ENCODE measurements at places on chromosomes 3 and 15. TPM values are rescaled to one million over a fixed set of nuclear protein-coding genes. Genes with fewer than 3 reads are reported as not detected.

Gene SPSB4
- total RNA-seq, result not detected

- no peak for DNase-seq
Measured at GRCh38 chr3:4472766-4473165, 5.7 kb upstream of the SUMF1 start.

Gene SEMA3B
- 0.37 TPM for total RNA-seq

GRCh38 chr15:78715434-78715833 lies 74.4 kb upstream of the CHRNB4 start:
- no peak for DNase-seq

DNA sequence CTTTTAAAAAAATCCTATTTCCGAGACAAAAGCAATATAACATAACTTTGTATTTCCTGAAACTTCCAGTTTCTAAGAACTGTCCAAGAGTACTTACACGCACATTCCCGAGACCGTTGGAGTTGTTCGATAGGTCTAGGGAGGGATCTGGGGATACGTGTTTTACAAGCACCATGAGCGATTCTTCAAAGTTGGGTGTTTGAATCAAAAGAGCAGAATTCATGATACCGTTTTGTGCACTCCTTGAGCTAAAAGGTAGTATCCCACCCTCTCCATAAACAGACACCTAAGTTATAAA lies 700 bp upstream of the EDEM1 start:
- no peak for DNase-seq

GRCh38 chr3:111667621-111668239 lies 72.6 kb upstream of the ZBED2 start:
- DNase-seq, result peak; percentile 91

- no peak for DNase-seq
Measured at GRCh38 chr15:78944202-78944625, 632 bp downstream of the CTSH start.

DNA sequence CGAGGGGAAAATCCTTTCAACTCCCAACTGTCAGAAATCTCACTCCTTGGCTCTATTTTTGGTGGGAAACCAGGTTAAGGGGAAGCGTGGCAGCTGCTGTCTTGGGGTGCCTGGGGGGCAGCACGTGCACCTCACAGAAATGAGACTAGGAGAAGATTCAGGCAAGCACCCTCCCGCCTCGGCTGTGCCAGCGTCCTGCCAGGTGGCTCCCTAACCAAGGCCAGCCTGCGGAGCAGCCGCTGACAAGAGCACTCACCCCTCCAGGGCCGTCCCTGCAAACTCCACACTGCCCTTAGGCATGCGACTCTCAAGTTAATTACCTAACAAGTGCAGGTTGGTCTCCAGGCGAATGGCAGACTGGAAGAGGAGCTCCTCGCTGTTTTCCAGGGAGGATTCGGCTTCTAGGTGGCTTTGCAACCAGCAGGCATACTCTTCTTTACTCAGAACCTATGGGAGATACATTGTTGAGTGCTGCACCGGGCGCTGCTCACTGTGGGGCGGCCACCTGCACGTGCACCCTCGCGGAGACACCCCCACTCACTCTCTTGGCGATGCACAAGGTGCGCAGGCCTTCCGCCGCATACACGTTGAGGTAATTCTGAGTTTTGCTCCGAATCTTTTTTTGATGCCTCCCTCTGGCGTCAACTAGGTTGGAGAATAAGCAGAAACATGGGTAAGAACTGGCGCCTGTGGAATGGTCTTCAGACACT lies 155.3 kb downstream of the ATP10A start:
- DNase-seq, result no peak

DNA sequence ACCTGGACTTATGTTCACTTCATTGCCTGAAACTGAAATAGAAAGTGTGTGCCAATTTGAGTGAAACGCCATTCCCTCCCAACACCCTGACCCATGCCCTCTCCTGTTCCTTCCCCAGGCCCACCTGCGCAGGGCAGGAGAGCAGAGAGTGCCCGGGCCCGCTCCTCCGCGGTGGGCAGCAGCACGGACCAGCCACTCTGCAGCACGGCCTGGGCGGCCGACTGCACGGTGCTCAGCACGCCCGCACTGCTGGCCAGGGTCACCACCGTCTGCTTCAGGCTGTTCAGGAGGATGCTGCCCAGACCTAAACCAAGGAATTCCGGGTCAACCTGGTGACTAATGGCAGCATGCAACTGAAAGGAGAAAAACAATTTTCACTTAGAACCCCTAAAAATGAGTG lies 66.0 kb downstream of the HERC2 start:
- DNase-seq, result no peak

DNA sequence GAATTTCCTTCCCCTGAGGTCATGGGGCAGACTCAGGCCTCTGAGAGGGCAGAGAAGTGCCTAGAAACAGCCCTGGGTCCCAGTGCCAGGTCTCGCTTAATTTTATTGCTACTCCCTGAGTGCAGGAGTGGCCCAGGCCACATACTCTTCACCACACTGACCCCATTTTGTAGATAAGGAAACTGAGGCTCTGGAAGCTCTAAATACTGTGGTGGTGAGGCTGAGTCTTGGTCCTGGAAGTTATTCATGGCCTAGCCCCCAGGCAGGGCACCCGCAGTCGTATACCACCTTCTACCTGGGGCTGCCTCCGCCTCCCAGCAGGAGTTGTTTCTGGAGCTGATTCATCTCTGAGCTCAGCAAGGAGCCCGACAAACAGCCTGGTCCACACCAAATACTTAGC lies 9.8 kb downstream of the ATP2B2 start:
- DNase-seq, result no peak

DNA sequence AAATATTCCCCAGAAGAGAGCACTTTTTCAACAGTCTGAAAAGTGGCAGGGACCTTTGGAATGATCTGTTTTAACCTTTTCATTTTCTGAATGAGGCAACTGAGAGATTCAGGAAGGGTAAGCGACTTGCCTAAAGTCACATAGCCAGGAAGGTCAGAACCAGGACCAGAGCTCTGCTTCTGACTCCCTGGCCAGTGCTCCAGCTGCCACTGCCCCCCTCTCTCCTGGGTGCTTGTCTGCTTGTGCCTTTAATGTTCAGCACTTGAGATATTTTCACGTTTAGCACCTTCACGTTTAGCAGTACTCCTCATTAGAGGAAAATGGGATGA lies 68.3 kb downstream of the SMAD3 start:
- DNase-seq, result no peak

- DNase-seq, result no peak
Measured at GRCh38 chr15:34813446-34814190, 18.3 kb upstream of the ACTC1 start.

- DNase-seq, result no peak
Measured at GRCh38 chr3:45642731-45643152, 46.5 kb upstream of the SACM1L start.

- no peak for DNase-seq
Measured at GRCh38 chr3:187954873-187955586, 198.9 kb upstream of the LPP start.

Gene AADACL2
- not detected for total RNA-seq

GRCh38 chr3:111618945-111619344 lies 23.8 kb upstream of the ZBED2 start:
- no peak for DNase-seq

GRCh38 chr3:64992530-64993285 lies 304.9 kb upstream of the ADAMTS9 start:
- DNase-seq, result no peak

GRCh38 chr3:58657571-58658141 lies 8.9 kb downstream of the FAM3D start:
- no peak for DNase-seq

Gene GASK1A
- total RNA-seq, result not detected

Gene SPESP1
- total RNA-seq, result 0.50 TPM

- no peak for DNase-seq
Measured at GRCh38 chr3:96361241-96361640, 453.2 kb upstream of the EPHA6 start.

Gene SLC28A2
- total RNA-seq, result not detected

- no peak for DNase-seq
Measured at GRCh38 chr3:108486941-108487340, 23.5 kb downstream of the MYH15 start.

- no peak for DNase-seq
Measured at GRCh38 chr3:9012521-9012920, 49.2 kb upstream of the RAD18 start.

- DNase-seq, result peak; percentile 25
Measured at GRCh38 chr3:30894521-30895251, at the start of gene GADL1. Gene GADL1 (minus strand): TSS chr3:30894661. CDS start chr3:30894614, 47 bp downstream.

Gene OR5K2
- total RNA-seq, result not detected

Gene HCLS1
- total RNA-seq, result 339 TPM

DNA sequence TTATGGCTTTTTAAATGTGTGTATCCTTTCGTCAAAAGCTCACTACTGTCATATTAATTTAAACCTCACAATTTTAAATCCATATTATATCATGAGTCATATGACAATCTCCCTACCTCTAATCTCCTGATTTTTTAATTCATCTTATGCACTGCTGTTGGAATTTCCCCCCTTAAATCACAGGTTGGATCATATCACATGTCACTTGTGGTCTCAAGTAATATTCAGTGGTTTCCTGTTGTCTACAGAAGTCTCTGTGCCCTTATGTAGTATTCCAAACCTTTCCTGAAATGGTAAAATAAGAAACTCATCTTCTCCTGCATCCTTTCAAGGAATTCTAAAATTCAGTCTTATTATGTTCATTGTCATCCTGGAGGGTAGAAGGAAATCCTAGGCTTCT lies 116.0 kb upstream of the CBLB start:
- DNase-seq, result no peak

DNA sequence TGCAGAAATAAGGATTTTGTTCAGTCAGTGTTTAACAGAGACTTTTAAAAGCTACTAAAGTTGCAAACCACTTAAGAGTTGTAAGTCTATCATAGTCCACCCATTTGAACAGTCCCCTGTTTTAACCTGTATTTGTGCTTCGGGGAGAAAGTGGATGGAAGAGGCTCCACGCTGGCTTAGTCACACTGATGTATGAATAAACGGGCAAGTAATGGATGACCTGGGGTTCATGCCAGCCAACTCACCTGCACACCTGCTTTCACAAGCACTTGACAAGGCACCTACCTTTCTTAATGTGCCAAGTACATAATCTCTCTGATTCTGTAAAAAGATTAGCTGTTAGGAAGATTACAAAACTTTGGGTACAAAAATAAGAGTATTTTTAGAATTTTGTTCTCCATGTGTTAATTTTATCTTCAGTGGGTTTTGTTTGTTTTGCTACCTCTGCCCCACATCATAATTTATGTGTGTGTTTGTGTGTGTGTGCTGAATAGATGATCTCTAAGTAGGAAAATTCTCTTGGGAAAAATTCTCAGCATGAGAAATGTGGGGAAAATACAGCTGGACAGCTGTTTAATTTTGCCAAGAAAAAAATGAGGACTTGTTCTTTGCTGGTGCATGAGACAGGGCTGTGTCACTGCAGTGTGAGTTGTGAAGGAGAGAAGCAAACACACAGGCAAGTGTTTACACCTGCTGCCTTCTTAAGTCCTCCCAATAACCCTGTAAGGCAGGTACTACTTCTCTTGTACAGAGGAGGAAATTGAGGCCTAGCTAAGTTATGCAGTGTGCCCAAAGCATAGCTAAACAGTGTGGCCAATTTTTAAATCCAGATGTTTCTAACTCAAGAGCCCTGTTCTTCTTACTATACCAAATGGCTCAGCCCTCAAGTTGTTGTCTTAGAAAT lies 181.2 kb upstream of the IL12A start:
- DNase-seq, result no peak

Gene SETD5
- total RNA-seq, result 111 TPM

- DNase-seq, result no peak
Measured at GRCh38 chr15:37102305-37103162, 2.2 kb upstream of the MEIS2 start.

Gene SUSD5
- not detected for total RNA-seq

DNA sequence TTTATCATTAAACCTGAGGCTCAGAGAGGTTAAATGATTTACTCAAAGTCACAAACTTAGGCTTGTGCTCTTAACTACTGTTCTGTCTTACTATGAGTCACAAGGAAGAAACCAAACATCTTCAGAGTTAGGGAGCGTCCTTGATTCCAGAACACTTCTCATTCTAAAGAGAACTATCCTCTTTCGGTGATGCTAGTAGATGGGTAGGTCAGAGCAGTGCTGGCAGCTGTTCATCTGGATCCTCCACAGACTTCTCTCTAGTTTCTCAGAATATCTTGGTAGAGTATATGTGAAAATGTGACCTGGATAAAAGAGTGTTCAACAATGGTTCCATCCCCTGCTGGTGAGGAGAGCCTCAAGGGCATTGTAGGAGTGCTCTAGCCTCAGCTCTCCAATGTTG lies 3.3 kb downstream of the ARL6IP5 start:
- DNase-seq, result no peak

- no peak for DNase-seq
Measured at GRCh38 chr3:189172668-189173419, 1.1 kb downstream of the TPRG1 start.

- DNase-seq, result no peak
Measured at GRCh38 chr3:61237858-61238257, 13.4 kb downstream of the FHIT start.

GRCh38 chr15:93028632-93029213 lies 60.3 kb downstream of the RGMA start:
- DNase-seq, result no peak

DNA sequence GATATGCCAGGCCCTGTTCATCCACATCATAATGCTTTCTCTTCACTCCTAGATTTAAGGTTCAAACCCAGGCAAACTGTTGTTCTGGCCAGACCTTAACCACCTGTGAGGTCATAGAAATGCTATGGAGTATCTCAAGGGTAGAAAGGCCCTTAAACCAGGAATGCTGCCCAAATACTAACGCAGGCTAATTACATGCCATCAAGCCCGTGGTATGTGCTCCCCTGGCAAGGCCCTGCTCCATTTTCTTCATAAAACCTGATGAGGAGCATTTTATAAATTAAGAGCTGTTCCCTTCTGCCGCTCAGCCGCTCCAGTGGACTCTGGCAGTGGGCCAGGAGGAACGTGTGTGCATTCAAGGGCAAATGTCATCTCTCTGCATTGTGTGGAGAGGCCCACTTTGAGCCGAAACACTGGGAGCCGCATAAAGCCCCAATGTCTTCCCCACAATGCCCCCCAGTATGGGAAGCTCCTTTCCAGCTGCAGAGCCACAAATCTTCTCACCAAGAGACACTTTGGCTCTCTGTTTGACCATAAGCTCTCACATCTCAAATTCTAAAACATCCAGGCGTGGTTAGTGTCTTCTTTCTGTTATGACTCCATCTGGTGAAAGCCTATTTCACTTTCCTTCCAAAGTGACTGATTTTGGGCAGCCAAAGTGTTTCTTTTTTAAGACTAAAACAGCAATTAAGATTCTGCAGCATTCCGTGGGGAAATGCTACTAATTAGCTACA lies 210.8 kb upstream of the NR2E3 start:
- DNase-seq, result no peak

DNA sequence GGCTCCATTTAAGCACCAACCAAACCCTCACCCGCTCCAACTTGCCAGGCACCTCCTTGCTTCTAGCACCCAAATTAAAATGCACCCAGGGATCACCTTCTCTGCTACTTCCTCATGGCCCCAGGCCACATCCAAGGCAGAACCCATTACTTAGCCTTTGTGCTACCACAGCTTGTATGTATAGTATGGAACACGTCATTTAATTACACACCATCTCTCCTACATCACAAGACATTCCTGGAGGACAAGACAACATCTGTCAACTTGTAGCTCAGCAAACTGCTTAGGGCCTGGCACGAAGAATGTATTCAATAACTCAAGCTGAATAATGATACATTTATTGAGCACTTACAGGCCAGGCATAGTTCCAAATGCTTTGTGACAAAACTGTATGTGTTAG lies 23.3 kb downstream of the ZDHHC3 start:
- DNase-seq, result no peak

Gene AMOTL2
- total RNA-seq, result not detected

GRCh38 chr3:143856252-143856970 lies 8.1 kb upstream of the SLC9A9 start:
- DNase-seq, result no peak

- peak; percentile 10 for DNase-seq
Measured at GRCh38 chr15:77187751-77188464, 117.0 kb upstream of the TSPAN3 start.

GRCh38 chr3:45889337-45889736 lies 3.0 kb downstream of the CCR9 start:
- no peak for DNase-seq

Measured in activated CD4-positive, alpha-beta T cell treated with anti-CD3 and anti-CD28 coated beads, Interleukin-2, amount 10 ng/mL, durations not matched to agents 7 days and 5 days (primary cell).